ENCODE measurements at places on chromosomes 16 and 17.

- DNase-seq = no peak
Observed at GRCh38 chr17:34252444-34253138, 2.5 kb upstream of the CCL2 start.

DNA sequence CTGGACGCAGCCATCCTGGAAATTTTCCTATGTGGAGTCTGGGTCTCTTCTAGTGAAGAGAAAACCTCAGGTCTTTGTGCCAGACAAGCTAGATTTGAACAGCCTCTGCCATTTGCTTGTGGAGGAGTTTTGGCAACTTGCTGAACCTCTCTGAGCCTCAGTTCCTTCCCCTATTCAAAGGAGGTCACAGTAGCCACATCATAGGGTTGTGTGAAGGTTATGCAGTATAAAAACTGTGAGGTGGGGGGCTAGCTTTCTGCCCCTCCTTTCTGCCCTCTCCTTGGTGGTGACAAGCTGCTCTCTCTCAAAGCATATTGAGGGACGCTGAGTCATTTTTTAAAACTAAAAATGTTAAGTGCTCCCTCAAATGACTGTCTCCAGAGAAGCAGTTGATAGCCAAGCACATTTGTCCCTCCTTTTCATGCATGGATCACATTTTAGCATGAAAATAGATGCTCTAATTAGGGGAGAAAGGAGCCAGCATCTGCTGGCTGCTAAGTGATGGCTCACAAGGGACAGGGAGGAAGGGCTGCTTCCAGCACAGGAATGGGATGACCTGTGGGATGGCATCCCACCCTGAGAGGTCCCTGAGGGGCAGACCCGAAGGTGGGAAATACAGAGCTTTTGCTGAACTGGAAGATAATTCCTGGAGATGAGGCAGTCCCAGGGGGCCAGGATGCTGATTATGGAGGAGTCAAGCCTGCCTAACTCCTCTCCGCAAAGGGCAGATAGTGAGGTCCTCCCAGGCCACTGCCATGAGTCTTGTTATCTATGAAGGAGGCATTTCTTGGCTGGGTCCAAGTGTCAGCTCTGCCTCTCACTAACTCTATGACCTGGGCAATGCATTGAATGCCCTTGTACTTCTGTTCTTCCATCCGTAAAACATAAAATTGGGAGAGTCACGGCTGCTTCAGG is 218.8 kb downstream of the RAB11FIP4 start:
- DNase-seq = no peak

GRCh38 chr16:1068451-1068850 is 4.1 kb upstream of the SSTR5 start:
- no peak for DNase-seq

GRCh38 chr16:7140899-7141298 is 191.7 kb upstream of the RBFOX1 start:
- no peak for DNase-seq

GRCh38 chr16:81650982-81651562 is 128.0 kb upstream of the PLCG2 start:
- DNase-seq = peak; percentile 75

DNA sequence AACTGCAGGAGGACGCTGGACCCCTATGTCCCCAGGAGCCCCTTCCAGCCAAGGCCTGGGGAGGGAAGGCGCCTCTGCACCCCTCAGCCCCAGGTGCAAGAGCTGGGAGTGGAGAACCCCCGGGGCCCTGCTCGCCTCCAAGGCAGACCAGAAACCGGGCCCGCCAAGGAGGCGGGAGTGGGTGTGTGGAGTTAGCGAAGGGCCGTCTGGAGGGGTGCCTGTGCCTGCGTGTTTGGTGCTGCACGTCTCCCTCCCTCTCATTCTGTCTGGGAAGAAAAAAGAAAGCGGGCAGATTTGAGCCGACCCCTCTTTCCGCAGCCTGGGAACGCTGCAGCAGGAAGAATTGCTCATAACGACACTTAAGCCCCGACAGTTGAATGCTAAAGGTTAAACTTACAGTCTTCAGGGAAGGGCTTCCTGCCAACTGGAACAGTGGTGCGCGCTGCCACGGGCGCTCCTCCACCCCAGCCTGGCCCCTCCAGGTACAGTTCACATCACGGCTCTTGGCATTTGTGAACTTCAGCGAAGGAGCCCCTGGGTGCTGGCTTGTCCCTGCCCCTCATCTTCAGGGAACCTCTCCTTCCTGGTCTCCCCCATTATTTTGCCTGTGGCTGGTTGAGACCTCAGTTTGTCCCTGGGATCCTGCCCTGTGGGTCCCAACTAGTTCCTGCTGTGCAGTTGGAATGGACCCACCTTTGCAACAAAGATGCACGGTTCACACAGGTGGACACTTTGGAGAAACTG is 19.2 kb upstream of the ZFHX3 start:
- no peak for DNase-seq

DNA sequence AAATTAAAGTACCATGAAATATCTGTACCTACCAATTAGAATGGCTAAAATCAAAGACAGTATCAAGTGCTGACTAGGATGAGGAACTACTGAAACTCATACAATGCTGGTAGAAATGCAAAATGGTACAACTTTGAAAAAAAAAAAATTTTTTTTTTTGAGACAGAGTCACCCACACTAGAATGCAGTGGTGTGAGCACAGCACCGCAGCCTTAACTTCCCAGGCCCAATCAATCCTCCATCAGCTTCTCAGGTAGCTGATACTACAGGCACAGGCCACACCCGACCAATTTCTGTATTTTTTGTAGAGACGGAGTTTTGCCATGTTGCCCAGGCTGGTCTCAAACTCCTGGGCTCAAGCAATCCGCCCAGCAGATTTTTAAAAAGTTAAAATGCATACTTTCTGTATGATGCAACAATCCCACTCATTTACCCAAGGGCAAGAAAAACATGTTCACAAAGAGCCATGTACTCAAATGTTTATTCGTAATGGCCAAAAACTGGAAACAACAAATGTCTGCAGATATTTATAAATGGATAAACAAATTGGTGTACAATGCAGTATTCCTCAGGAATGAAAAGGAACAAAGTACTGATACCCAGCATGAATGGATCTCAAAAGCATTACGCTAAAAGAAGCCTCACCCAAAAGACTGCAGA is 8.7 kb downstream of the SMURF2 start:
- no peak for DNase-seq

- no peak for DNase-seq
Observed at GRCh38 chr17:38851434-38851833, 2.1 kb downstream of the RPL23 start.

GRCh38 chr17:59914274-59914854 is 21.4 kb downstream of the RPS6KB1 start:
- DNase-seq = peak; percentile 30

- DNase-seq = no peak
Observed at GRCh38 chr17:80096561-80097021, 4.8 kb upstream of the GAA start.

DNA sequence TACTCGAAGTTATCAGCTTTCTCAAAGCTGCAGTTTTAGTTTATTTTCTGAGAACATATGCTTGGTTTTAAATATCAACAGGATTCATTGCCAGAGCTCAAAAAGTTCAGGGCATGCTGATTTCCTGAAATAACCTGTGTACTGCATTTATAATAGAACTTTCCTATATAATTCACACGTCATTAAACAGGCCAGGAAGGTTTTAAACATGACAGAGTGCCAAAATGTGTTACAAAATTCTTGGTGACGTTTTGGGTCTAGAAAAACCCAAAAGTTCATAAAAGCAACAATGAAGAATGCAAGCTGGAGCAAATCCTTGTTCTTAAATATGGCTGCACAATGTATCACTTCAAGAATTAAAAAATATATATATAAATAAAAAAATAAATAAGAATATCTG is 1139.1 kb downstream of the CDH11 start:
- no peak for DNase-seq

DNA sequence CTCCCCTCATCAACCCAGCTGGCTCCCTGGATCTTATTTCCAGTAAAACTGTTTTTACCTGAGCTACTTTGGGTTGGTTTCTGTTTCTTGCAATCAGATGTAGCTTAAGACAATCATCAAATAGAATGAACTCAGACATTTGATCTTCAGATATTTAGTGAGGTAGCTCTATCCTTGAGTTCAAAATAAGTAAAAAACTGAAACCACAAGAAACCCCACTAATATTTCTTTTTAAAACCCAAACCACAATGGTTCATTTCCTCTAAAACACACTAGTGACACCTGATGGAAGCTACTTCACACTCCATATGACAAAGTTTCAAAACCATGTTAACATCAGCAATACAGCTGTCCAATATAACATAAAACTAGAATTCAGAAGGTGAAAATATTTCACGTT is 37.8 kb downstream of the CACNG1 start:
- no peak for DNase-seq

DNA sequence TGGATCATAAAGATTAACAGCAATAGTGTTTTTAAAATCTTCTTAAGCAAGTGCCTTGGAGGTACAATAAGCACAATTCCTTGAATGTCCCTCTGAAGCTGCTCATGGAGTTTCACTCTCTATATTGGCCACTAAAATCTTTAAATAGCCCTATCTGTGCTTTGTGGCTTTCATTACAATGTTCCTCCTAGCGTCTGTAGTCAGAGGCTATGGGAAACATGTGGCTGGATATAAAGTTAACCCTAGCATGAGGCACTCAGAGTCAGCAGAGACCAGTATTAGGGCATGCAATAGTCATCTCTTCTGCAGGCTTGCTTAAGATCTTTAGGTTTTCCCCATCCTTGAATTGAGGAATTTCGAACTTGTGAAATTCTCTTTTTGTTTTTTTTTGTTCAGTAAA is 668.2 kb downstream of the CDH11 start:
- no peak for DNase-seq

- no peak for DNase-seq
Observed at GRCh38 chr16:84673561-84673960, 25.2 kb downstream of the KLHL36 start.

DNA sequence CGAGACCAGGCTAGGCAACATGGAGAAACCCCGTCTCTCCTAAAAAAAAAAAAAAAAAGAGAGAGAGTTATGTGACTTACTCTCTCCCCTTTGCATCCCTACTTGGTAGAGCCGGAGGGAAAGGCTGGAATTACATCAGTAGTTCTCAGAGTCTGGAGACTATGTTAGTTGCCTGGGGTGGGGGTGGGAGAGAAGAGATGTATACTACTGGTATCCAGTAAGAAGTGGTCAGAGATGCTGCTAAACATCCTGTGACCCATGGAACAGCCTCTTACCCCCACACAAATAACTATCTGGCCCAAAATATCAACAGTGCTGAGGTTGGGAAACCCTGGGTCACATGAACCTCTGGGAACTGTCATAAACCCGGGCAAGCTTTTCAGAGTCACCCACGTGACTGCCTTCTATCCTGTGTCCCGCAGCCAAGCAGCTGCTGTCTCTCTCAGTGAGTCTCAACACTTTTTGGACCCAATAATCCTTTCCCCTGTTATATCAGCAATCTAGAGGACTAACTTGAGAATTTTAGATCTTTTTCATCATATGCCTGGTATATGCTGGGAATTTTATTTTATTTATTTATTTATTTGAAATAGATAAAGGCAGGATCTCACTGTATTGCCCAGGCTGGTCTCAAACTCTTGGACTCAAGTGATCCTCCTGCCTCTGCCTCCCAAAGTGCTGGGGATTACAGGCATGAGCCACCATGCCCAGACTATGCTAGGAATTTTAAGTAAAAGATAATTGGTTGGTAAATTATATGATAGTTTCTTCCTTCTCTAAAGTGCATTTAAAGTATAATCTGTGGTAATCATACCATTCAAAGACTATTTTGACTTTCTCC is 8.7 kb downstream of the EIF1 start:
- no peak for DNase-seq

DNA sequence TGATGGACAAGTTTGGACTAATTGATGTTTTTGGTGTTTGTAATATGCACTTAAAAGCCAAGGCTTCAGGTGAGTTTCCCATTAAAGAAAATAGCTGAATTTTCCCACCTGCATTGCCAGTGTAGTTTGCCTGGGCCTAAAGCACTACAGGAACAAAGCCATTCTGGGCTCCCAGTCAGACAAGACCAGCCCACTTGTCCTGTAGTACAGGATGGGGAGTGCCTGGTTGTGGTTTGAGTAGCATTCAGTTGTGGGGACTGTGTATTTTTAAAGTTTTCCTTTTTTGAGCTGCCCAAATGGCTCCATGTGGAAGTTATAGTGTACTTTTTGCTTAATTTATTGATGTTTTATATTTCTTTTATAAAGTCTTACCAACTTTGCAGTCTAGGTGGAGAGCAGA is 91.7 kb downstream of the TANGO6 start:
- DNase-seq = no peak

DNA sequence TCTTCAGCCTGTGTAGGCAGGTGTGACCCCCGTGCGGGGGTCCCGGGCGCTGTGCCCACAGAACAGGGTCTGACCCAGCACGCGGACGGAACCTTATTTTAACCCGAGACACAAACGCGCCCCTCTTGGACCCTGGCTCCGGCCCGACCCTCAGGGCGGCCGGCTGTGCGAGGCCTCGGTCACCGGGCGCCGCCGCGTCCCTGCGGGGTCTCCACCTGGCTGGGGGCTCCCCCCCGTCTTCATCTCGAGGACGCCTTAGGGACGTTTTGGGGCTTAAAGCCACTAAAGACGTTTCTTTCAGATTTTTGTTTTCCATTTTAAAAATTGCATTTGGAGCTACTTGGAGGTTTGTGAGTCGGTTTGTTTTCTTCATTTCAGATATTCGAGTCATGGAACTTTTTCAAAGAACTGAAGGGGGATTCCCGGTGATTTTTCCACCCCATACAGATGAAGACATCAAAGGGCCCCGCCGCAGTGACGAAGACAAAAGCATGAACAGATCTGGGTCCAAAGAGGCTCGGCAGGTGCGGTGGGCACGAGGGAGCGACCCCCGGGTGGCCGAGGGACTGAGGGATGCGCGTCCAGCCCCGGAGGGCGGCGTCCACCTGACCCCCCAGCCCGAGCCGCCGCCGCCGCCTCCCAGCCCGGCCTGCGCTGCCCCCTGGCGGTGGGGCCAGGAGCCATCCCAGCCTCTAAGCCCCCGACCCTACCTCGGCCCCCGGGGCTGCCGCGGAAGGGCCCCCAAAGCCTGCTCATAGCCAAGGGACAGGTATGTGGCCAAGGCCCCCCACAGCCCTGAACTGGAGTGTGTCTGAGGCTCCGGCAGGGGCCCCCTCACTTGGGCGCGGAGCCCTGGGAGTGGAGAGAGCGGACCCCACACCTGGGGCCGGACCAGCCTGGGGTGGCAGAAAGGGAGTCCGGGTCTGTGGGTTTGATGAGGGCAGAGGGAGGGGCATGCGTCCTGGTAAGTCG is 3.8 kb upstream of the CD7 start:
- no peak for DNase-seq

DNA sequence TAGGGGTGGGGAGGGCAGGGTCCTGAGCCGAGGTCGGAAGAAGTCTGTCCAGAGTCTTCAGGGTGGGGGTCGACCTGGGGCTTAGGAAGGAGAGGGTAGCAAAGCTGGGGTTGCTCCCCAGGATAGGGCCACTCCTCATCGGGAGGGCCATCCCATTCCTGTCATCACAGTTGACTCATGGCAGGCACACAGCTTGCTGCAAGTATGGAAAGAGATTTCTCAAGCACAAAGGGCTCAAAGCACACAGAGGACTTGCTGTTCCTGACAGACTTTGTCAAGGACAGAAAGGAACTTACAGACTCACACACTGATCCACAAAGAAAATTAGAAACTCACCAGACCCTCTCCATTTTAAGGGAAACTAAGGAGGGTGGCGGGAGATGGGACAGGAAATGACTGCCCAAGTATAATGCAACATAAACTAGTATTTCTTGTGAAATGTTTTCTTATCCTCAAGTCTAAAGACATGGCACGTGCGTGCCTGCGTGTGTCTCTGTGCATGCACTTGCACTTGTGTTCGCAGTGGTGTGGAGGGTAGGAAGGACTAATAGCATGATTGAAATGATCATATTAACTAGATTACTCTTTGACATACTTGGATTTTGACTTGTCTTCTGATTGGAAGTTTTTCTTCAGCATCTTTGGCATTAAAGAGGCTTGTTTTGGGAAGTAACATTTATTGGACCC is 2.4 kb downstream of the AOC2 start:
- no peak for DNase-seq
